ENCODE measurements at places on chromosomes 6 and 20.

DNA sequence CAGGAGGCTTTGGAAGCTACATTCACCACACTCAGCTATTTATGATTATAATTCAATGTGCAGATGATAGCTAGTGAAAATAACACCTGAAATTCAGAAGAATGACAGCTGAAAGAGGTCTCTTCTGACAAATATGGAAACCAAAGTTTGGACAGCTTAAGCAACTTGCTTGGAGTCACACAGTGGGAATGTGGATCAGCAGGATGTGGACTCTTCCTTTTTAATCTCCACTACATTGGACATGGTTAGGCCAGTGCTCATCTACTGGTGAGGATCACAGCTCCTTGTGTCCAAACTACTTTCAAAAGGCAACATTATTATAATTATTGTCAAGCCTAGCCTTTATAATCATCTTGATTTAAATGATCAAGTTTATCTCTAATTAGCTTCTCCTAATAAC is 10.4 kb downstream of the TRAPPC3L start:
- no peak for DNase-seq

DNA sequence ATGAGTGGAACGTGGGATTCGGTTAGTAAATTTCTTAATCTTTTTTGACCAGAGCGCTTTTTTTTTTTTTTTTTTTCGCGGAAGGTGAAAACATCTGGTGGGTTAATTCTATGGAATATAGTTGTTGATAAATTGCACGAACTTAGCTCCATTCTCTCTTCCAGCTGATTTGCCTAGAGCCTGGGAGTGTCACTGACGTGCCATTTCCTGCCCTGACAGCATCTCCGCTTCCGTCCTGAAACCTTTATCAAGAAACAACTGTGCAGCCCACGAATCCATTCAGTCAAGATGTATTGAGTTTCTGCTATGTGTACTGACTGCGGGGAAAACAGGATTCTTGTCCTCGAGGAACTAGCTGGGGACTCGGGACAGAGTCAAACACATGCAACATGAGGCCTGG is 59.5 kb upstream of the TGM3 start:
- no peak for DNase-seq

DNA sequence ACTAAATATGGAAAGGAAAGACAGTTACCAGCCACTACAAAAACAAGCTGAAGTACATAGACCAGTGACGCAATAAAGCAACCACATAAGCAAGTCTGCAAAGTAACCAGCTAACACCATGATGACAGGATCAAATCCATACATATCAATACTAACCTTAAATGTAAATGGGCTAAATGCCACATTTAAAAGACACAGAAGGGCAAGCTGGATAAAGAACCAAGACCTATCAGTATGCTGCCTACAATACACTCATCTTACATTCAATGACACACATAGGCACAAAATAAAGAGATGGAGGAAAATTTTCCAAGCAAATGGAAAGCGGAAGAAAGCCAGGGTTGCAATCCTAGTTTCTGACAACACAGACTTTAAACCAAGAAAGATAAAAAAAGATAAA is 24.1 kb downstream of the HLA-C start:
- DNase-seq, result no peak

GRCh38 chr6:7750197-7750596 is 24.3 kb downstream of the BMP6 start:
- no peak for DNase-seq

DNA sequence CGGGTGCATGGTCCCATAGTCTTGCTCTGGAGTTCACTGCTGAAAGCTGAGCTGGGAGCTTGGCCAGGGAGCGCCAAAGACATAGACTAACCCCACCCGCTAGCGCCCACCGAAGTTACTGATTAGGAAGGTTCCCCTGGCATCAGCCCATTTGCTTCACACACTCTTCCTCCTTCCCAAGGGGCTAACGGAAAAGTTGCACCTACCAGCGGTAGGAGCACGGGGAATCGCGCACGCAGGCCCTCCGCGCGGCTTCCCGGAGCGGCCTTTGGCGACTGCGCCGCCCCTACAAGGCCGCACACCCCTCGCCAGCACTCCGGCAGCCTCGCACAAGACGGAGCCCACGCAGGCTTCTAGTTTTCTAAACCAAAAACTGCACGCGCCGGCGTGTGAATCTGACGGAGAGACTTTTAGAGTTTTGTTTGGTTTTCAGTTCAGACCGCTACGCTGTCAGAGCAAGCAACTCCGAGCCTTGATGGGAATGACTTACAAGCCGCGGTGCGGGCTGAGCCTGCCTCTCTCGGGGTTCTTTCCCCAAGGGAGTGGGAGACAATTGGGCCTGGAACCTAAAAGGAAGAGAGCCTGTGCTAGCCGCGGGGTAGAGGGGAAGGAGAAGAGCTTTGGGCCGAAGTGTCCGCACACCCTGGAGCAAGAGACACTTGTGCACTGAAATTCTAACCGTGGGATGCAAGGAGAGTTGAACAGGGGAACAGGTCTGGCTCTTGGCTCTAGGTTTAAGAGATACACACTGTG is 891 bp upstream of the POU3F2 start:
- no peak for DNase-seq

GRCh38 chr6:170212956-170213636 is 77.8 kb downstream of the DLL1 start:
- DNase-seq, result no peak

DNA sequence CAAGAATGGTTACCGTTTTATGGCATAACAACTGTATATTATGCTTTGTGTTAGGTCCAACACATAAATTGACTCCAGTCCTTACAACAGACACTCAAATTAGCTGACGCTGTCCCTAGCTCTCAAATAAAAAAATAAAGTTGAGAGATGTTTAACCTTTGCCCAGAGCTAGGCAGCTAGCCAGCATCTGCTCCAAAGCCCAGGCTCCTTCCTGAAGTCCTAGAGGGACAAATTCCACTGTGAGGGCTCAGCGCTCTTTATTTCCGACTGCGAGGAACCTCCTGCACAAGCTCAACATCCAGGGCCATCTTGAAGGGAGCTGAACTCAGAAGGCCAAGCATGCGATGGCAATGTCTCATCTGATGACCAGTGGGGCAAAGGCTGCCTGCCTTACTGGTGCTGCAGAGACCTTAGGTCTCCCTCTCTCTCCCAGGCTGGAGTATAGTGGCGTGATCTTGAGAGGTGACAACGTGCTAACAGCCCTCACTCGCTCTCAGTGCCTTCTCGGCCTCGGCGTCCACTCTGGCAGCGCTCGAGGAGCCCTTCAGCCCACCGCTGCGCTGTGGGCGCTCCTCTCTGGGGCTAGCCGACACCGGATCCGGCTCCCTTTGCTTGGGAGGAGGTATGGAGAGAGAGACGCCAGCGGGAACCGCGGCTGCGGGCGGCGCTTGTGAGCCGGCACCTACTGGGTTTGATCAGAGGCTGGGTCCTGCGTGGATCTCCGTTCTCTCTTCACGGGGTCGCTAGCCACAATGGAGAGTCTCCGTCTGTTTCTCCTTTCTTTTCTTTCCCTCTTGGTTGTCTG is 24.7 kb upstream of the GFOD1 start:
- DNase-seq, result no peak

DNA sequence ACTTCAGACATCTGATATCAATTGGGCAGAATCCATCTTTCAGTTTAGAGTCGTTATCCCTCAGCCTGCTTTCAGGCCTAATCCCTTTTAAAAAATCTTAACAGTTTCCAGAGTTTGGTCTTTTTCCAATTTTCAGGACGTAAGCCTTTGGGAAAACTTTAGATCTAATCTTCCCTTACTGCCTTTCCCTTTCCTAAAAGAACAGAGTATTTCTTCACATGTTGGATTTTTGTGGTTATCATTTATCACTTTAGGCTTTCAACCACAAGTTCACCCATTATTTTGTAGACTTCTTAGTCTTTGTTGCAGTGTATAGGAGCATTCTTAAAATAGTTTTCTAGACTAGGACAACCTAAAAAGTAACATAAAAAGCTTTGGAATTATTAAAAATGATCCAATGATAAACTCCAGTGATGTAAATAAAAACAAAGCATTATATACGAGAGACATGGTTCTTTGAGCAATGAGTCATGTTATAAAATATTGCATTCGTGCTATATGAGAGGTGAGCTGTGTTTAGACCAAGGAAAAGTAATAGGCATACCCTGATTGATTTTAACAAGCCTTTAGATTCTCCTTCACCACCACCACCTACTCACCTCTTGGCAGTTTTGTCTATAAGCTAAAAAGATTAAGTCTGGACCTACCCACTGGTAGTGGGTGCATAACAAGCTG is 90.4 kb upstream of the MCHR2 start:
- no peak for DNase-seq

DNA sequence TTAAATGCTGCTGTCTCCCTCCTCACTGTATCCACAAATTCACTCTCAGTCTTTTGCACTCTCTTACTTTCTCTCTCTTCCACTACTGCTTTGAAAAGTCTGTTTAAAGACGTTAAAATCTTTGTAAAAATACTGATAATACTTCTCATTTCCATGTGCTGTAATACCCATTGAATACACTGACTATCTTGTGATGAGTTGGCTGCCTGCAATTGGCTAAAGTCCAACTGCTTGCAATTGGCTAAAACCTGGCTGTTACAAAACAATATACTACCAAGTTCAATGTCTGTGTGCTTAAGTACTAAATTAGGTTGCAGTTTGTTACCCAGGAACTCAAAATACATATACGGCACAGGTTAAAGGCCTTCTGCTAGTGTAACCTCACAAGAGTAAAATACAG is 264.8 kb downstream of the THBS2 start:
- DNase-seq, result no peak

DNA sequence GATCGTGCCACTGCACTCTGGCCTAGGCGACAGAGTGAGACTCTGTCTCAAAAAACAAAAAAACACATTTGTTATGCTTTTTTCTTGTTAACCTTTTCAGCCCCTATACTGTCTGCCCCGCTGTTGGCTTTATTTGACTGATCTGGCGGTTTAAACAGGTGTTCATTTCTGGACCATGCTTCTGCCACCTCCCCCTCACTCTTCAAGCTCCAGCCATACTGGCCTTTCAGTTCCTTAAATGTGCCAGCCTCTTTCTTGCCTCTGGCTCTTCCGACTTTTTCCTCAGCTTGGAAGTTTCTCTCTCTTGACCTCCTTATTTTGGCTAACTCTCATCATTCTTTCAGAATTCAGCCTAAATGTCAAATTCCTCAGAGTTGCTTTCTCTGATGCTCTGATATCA is 35.2 kb upstream of the TXLNB start:
- no peak for DNase-seq

DNA sequence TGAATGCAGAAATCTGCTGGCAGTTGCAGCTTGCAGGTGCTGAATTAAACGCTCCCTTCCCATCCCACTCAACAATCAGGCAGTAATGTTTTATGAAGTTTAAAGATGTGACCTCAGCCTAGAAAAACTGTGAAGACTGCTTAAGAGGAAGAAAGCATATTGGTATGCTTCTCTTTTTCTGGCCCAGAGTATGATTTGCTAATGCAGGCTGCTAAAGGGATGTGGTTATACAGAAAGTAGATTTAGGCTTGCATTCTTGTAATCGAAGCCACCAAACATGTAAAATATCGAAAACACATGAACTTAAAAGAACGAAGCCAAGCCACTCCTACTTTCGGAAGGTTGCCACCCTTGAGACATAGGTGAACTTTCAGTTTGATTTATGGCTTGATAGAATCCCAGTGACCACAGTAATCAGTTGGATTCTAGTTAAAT is 40.7 kb downstream of the MAP3K5 start:
- DNase-seq, result peak; percentile 38

- DNase-seq, result no peak
Observed at GRCh38 chr6:9292975-9293374, 857.6 kb upstream of the SLC35B3 start.

DNA sequence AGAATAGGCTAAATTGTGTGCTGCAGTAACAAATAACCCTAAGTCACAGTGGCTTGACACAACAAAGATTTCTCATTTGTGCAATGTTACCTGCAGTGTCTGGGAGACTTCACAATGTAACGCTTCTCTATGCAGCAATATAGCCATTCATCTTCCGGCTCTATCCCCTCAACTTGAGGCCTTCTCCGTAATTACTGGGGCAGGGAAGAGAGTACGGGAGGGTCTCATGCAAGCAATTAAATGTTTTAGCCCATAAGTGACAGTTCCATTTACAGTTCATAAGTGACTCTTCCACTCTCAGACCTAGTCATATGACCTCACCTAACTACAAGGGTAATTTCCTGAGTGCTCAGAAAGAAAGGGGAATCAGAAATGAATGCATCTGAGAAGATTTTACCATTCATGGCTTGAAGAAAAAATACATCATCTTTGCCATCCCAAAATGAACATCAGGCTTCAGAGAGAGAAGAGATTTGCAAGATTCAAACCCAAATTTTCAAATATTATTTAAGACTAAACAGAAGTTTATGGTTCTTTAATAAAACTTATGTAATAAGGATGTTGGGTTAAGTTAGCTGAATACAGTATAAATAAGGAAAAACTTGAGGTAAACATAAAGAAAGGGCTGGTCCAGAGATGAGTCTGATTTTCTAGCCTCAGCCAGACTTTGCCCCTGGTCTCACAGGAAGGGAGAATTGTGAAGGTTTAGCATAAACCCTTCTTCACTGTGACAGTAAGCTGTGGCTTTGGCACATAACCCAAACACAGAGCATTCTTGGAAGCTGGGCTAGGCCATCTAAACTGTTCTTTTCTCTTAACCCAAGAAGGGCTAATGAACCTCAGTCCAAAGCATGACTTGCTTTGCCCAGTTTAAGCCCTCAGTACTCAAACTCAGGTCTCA is 13.3 kb downstream of the GPR6 start:
- no peak for DNase-seq

- DNase-seq, result no peak
Observed at GRCh38 chr6:111572216-111572706, 33.4 kb downstream of the TRAF3IP2 start.

- DNase-seq, result peak; percentile 40
Observed at GRCh38 chr6:159692303-159693127, 526 bp downstream of the SOD2 start.

DNA sequence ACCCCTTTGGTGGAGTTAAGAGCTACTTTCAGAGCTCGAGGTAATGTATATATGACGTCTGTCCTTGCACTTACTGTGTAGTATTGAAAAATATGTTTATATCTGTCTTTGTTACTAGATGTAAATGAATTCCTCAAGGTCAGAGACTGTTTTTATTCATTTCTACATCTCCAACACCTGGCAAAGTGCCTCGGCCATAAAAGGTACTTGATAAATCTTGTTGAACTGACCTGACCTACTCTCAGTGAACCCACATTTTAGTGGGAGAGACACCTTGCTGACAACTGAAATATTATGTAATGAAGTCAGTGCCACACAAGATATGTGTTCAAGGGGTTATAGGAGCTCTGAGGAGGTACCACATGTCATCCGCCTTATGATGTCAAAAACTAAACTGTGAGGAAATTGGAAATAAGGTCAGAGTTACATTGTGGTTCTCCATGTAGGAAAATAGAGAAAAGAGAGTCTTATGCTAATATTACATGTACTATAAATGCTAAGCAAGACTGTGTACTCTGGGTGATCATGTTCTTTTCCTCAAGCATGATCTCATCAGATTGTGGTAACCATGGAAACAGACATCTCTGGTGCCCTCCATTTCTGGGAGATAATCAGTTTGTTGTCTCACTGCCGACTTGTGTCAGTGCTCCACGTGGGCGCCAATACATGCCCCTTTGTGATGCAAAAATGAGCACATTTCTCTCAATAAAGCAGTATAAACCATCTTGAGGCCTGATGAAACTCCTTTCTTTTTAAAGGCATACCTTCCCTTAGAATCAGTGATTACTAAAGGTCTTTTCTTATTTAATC is 5.7 kb upstream of the TMEM30A start:
- no peak for DNase-seq

Measured in GM12892 (cell line).